ENCODE measurements at places on chromosomes 5 and 9.
A peak's percentile ranks its signal among the peaks of the same experiment; 100 is the strongest.

GRCh38 chr9:118962426-118962825, 406.8 kb downstream of the BRINP1 start:
- no peak for DNase-seq

DNA sequence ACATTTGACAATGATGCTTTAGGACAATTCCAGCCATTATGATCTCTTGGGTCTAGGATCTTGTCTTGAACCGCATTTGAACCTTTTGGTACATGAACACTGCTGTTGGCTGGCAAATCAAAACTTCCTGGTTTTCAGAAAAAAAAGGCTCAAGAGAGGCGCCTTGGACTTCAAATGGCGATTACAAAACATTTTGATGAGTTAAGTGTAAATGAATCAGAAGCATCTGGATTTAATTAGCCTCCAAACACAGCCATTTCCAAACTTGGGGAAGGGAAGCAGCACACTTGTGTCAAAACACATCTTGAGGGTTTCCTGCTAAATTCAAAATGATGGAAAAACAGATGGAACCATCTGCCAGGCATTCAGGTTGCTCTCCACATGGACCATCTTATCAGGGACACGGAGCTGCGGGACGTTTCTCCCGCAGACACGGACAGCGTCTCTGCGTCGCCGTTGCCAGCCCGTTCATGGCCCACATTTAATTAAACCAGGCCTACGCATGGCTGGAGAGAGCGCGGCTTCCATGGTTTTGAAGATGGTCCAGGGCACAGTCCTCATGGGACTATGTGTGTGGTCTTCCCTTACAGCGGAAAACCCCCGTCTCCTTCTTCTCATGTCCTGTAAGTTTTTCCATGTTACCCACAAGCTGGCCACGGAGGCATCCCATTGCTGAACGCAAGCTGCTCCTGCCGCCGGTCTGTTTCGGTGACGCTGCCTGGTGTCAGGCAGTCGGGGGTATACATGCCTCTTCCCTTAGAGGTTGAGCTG, 55.8 kb upstream of the PTCH1 start:
- DNase-seq: no peak

DNA sequence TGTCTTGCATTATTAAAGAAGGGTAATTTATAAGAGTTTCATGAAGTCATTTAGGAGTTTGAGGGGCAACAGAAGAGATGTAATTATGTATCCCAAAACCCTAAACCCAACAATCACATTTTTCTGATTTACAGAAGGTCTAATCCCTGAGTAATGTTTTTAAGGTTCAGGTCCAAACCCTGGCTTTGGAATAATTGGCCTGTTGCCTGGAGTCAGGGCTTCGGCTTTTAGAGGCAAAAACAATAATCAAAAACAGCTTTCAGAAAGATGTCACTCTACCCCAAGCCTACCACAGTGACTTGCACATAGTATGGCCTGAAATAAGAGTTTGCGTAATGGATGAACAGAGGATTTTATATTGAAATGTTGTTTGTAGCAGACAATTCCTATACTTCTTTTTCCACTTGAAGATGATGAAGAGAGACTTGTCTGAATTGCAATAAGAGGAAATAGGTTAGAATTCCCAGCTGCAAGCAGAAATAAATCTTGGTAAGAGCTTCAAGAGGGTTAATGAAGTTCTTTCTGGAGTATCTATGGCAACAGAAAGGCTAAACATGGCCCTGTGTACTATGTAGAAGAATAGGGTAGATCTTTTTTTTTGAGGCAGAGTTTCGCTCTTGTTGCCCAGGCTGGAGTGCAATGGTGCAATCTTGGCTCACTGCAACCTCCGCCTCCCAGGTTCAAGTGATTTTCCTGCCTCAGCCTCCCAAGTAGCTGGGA, 152.0 kb downstream of the GPBP1 start:
- DNase-seq: no peak

- DNase-seq: no peak
These were observed 49.1 kb downstream of the DOCK2 start for GRCh38 chr5:169686137-169686536.

DNA sequence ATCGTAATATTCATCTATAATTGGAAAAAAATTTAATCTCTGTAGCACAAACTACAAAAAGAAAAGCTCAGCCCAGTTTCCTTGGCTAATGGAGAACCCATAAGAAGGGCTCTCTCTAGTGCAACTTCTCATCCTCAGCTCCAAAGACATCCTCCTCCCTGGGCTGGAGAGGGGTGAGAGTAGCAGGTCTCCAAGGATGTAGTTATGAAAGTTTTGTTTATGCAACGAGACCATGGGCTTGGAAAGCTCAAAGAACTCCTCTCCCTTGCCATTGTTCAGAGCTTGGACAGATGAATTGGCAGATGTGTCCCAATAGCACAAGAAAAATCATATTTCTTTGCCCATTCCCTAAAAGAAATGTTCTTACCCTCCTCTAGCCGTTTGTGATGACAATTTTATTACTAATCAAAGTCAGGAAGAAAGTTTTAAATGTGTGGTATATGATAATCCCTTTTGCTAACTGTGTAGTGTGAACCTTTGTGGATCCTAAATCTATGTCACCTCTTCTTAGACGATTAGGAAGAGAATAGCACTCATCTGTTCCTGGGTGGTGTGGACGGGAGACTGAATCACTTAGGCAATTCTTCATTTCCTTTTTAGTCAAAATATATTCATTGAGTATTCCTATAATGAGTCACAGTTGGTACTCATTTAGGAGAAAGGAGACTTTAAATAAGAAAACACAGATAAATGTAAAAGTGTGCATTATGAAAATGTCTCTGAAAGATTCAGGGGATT, 52.2 kb downstream of the GARNL3 start:
- no peak for DNase-seq

- no peak for DNase-seq
These were observed 163.8 kb upstream of the TRPM3 start for GRCh38 chr9:71285191-71285656.

DNA sequence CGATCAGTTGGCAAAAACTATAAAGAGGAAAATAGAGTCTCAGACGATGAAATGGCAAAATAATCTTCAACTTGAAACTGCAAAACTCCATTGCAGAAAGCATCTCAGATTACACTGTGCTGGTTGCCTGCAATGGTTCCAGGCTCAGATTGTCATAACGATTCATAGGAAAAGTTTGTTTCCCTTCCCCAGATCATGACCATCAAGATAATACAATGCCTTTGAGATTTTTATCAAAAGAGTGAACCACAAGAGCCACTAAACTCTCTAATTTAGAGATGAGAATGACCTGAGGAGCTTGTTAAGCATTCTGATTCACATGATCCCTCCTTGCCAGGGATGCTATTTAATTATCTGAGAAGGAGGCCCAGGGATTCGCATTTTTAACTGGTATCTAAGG, 52.6 kb upstream of the ITGA1 start:
- DNase-seq: no peak

GRCh38 chr5:131378721-131379541, 115.1 kb downstream of the CDC42SE2 start:
- DNase-seq: no peak

DNA sequence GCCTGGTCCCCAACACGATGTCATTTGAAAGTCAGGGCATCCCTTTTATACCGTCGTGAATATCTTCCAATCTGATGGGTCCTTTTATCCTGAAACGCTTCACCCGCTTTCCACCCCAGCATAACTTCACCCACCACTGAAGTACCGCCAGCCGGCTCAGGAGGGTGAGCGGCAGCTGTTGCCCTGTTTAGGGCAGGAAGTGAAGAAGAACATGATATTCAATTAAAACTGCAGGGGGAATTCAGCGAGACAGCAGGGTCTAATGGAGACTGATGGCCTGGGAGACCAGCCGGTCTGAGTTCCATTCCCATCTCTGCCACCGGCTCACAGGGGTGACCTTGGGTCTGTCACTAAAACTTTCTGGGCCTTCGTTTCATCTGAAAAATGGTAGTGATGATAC, 68.2 kb upstream of the EGFLAM start:
- no peak for DNase-seq

DNA sequence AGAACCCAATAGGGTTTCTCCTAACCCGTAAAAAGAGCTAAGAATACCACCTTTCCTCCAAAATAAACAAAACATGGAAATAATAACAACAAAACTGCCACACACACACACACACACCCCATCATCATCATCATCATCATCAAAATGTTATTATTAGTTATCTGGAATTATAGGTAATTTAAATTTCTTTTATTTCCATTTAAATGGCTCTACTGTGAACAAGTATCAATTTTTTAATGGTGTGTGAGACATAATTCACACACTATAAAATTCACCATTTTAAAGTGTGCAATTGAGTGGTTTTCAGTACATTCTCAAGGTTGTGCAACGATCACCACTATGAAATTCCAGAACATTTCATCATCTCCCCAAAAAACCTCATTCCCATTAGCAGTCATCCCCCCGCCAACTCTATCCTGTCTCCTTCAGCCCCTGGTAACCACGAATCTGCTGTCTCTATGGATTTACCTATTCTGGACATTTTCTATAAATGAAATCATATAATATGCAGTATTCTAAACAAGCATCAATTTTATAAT, 172.7 kb downstream of the ROR2 start:
- DNase-seq: no peak

- DNase-seq: no peak
These were observed 71.6 kb downstream of the PKD2L2 start for GRCh38 chr5:137960819-137961218.

DNA sequence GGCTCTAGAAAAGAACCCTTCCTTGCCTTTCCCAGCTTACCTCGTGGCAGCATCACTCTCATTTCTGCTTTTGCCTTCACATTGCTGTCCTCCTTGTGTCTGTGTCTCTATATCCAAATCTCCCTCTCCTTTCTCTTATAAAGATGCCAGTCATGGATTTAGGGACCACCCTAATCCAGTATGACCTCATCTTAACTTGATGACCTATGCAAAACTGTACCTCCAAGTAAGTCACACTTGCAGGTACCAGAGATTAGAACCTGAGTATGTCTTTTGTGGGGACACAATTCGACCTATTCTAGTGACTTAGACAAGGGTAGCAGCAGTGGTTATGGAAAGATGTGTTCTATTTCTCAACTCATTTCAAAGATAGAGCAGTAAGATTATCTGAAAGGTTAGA, 160.1 kb downstream of the HMHB1 start:
- no peak for DNase-seq

- no peak for DNase-seq
These were observed 125.4 kb upstream of the BOD1 start for GRCh38 chr5:173741729-173742431.

DNA sequence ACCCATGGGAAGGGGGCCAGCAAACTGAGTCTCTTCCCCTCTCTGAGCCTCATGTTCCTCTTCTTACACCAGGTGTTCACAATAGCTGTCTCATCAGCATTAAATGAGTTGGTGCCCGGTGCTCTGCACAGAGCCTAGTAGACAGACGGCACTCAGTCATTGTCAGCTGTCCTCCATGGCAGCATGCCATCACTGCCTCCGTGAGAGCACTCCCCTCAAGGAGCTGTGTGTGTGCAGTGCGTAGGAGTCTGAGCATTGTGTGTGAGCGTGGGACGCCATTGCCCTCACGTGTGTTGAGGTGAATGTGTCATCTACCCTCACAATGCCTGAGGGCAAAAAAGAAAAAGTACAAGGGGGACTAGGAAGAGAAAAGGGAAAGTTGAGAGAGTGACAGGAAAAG, 536.5 kb downstream of the CDK5RAP2 start:
- no peak for DNase-seq

GRCh38 chr9:70539001-70539400, 124.5 kb upstream of the KLF9 start:
- no peak for DNase-seq

DNA sequence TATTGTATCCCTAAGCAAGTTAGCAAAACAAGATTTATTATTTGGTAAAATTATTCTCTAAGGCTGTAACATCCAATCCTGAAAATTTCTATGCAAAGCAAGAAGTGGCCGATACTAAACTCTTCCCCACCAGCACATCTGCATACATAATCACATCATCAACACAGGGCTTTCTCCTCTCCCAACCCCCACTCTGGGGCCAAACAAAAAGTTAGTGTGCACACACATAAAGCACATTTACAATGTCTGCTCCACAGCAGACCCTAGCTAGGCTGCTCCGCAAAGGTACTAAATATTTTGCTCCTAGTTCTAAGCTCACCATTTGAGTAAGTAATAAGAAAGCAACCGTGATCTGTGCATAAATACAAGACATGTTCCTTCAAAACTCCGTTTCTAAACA, 3.6 kb downstream of the RNF130 start:
- no peak for DNase-seq

GRCh38 chr5:52491071-52491787, 296.5 kb upstream of the ITGA1 start:
- no peak for DNase-seq

DNA sequence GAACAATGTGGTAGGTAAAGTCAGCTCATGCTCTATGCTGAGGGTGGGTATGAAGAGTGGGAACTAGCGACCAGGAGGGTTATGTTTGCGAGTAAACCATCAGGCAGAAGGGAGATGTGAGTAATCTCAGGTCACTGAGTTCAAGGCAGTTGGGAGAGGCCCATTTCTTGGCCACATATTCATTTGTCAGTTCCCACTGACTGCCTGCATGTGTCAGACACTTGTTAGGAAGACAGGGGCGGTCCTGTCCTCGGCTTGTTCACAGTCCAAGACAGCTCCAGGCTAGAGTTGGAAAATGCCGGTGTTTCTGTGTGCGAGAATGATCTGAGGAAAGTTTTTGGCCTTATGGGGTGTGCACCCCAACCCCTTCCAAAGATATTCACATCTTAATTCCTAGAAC, 48.6 kb upstream of the GDNF start:
- no peak for DNase-seq

DNA sequence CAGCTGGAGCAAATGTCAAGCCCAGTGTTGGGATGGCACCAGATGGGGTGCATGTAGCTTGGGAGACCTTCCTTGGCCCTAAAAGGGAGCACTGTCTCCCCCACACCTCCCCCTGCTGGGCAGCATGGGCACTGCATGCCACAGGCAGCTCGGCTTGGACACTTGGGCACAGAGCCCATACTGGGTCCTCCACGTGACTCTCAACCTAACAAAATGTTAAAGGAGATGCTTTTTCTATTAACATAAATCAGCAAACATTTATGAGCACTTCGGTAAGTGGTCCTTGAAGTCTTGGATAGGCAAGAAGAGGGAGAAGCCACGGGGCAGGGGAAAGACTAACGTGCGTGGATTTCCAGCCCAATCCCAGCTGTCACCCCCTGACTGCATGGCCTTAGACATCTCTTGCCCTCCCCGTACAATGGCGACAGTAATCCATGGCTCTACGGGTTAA, 23.9 kb upstream of the MAPK9 start:
- peak; percentile 53 for DNase-seq

GRCh38 chr5:167205881-167206280, 1085.6 kb upstream of the WWC1 start:
- no peak for DNase-seq

GRCh38 chr5:141439411-141440141, 9.3 kb downstream of the PCDHGA12 start:
- DNase-seq: no peak

GRCh38 chr9:33453999-33454660, 6.7 kb upstream of the AQP3 start:
- no peak for DNase-seq

GRCh38 chr9:85157772-85158171, 488.2 kb downstream of the NTRK2 start:
- DNase-seq: no peak

GRCh38 chr5:74237571-74238145, 402.9 kb downstream of the ENC1 start:
- no peak for DNase-seq

GRCh38 chr5:93601071-93601801, 18.2 kb downstream of the NR2F1 start:
- DNase-seq: no peak

Data from activated CD8-positive, alpha-beta memory T cell treated with anti-CD3 and anti-CD28 coated beads for 4 hours (primary cell).